ENCODE measurements at places on chromosomes 2 and 18.

- no peak for DNase-seq
Observed at GRCh38 chr2:198630384-198630783, 826.0 kb downstream of the PLCL1 start.

GRCh38 chr2:148817210-148817708, 57.8 kb upstream of the KIF5C start:
- DNase-seq, result no peak

DNA sequence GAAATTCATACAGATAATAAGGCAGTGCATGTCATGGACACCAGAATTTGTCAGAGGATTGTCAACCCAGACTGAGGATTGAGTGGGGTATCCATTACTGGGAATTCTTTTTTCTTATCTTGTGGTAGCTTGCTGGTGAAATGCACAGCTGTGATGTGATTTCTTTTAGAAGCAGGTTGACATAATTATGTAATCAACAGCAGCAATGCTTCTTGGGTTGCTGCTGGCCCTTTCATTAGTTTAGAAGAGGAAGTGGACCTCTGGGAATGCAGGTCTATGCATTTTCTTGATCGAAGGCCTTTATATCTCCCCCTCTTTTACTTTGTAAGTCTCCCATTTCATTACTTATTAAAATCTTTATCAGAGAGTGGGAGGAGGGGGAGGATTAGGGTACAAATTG, 319.9 kb downstream of the AGPS start:
- no peak for DNase-seq

GRCh38 chr2:80370375-80371009, 65.9 kb upstream of the LRRTM1 start:
- DNase-seq, result no peak

DNA sequence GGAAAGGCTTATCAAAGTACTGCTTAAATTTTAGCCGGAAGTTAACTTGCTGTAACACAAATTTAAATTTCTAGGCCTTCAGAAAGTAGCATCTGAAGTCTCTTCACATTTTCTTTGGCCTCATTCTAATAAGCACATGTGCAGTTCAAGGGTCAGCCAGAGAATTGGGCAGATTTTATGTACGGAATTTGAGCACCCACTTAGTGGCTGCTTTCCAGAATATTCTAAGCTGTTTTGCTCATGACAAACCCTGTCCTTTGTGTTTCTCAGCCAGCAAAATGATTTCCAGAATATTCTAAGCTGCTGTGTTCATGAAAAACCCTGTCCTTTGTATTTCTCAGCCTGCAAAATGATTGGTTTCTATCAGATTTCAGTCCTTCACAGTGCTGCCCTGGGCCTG, 225.0 kb upstream of the DOK6 start:
- no peak for DNase-seq

DNA sequence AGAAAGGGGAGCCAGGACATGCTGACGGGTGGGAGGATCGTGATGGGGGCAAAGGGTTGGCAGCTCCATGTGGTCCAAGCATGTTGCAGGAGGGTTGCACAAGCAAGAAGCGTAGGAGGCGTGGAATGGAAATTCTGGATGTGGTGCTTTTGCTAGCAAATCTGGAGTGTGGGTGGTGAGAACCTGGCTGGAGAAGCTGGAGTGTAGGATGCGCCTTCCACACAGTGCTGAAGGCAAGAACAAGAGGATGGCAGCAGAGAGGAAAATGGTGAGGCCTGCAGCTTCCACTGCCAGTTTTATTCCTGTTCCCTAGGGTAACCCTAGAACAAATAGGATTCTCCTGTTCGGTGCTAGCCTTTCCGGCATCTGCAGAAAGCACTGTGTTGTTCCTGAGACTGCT, 22.4 kb downstream of the CREG2 start:
- DNase-seq, result no peak

- DNase-seq, result no peak
Observed at GRCh38 chr2:195595825-195596224, 61.2 kb upstream of the SLC39A10 start.

DNA sequence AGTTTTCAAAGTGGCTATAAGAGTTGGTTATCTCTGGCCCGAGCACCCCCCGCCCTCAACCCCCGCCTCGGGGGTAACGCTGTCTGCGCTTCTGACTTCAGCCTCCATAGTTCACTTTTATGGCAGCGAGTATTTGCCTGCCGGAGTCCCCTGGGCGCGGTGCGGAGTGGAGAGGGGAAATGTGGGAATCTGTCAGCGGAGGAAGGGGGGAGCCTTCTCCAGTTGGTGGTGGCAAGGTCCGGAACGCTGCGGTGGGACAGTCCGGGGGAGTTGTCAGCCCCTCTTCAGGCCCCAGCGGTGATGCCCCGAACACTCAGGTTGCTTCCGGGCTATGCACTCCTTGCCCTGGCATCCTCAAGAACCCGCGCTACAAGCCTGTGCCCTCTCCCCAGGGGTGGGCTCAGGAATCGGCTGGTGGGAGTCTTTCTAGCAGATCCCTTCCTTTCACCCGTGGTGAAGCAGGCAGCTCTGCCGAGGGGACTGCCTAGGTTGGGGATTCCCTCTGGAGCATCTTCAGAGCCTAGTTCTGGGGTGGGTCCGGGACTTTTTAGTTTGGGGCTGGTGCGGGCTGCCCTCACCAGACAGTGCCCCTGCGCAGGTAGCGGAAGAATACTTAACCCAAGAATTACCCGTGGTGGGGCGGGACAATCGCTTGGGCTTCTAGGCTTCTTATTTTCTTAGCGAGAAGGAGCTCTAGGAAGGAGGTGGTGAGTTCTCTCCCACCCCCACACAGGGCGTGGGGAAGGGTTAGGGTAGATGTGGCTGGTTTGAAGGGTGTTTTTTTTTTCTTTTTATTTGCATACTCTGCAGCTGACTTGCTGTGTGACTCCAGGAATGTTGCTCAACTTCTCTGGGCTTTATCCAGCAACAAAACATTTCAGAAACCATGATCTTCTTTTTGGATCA, 1.6 kb downstream of the ATOH8 start:
- peak; percentile 13 for DNase-seq

- no peak for DNase-seq
Observed at GRCh38 chr2:149006883-149007543, 31.5 kb upstream of the LYPD6B start.

DNA sequence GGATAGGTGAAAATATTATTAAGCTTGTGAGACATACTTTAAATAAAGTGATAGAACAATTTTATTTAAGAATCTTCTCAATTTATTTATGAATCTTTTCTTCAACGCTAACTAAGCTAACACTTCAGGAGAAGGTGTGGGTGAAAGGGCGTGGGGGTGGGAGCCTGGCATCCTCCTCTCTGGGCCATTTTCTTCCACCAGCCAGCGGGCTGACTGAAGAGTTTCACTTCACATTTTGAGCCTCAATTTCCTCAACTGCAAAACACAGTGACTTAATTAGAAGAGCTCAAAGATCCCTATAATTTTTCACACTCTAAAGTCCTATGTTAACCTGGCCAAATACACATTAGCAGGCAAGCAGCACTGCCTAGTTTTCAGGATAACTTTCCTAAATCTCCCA, 94.8 kb downstream of the FTCDNL1 start:
- no peak for DNase-seq

DNA sequence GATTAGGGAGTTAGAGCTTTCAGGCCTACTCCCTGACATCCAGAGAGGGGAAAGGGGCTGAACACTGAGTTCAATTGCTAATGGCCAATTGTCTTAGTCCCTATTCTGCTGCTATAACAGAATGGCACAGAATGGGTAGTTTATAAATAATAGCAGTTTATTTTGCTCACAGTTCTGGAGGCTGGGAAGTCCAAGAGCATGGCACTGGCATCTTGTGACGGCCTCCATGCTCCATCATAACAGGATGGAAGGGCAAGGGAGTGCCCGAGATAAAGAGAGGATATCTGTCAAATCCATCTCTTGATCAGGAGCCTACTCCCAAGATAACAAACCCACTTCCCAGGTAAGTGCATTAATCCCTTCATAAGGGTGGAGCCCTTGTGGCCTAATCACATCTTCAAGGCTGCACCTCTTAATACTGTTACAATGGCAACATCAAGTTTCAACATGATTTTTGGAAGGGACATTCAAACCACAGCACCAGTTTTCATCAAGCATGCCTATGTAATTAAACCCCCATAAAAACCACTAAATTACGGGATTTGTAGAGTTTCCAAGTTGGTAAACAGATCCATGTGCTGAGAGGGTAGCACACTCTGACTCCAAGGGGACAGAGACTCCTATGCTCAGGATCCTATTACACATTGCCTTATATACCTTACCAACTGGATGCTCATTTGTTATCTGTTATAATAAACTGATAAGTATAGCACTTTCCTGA, 44.6 kb downstream of the BAZ2B start:
- no peak for DNase-seq

GRCh38 chr2:168678153-168678853, 124.1 kb upstream of the NOSTRIN start:
- DNase-seq, result no peak

GRCh38 chr2:72924353-72925240, 7.3 kb downstream of the EMX1 start:
- peak; percentile 16 for DNase-seq

GRCh38 chr2:189657867-189658266, 3.4 kb upstream of the ASNSD1 start:
- DNase-seq, result peak; percentile 44

GRCh38 chr2:7744827-7745226, 827.6 kb downstream of the RNF144A start:
- peak; percentile 41 for DNase-seq

DNA sequence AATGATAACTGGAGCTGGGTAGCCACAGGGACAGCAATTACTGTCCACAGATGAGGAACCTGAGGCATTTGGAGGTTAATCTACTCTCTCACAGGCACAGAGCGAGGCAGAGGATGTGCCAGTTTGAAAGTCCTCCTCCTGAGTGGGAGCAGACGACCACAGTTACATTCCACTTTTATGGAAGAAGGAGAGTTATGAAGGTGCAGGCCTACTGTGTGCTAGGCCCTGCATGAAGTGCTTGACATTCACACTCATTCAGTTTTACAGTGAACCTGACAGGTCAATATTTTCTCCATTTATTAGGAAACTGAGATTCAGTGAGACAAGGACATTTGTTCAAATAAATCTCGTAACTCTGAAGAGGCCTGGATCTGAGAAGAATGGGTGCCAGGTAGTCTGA, 142.0 kb downstream of the TDRD15 start:
- DNase-seq, result no peak

- no peak for DNase-seq
Observed at GRCh38 chr18:35582899-35583558, 1.5 kb downstream of the GALNT1 start.

GRCh38 chr2:103986001-103986400, 867.9 kb upstream of the POU3F3 start:
- no peak for DNase-seq

DNA sequence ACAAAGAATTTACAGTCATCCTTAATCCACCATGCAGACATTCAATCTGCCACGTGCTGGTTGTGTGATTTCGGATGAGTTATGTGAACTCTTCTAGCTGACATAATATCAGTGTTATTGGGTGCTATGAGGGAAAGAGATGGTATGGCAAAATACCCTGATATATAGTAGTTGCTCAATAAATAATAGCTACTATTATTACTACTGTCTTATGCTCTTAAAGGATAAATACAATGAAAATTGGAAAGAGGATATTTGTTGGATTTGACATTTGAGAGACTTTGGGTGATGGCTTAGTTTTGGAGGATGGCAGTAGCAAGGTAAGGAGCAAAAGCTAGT, 86.5 kb downstream of the MYO3B start:
- no peak for DNase-seq

DNA sequence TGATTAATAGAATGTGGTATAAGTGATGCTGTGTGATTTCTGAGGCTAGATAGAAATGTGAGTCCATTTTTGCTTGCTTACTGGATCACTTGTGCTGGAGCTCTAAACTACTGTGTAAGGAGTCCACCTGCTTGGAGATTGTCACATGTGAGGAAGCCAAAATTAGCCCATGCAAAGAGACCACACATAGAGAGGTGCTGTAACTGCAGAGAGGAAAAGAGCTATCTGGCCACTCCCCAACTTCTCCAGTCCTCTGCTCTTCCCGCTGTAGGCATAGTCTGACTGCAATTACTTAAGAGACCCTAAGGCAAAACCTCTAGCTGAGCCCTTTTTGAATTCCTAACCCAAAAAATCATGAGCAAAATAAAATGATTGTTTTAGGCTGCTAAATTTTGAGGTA, 120.6 kb upstream of the FBXO11 start:
- DNase-seq, result no peak

DNA sequence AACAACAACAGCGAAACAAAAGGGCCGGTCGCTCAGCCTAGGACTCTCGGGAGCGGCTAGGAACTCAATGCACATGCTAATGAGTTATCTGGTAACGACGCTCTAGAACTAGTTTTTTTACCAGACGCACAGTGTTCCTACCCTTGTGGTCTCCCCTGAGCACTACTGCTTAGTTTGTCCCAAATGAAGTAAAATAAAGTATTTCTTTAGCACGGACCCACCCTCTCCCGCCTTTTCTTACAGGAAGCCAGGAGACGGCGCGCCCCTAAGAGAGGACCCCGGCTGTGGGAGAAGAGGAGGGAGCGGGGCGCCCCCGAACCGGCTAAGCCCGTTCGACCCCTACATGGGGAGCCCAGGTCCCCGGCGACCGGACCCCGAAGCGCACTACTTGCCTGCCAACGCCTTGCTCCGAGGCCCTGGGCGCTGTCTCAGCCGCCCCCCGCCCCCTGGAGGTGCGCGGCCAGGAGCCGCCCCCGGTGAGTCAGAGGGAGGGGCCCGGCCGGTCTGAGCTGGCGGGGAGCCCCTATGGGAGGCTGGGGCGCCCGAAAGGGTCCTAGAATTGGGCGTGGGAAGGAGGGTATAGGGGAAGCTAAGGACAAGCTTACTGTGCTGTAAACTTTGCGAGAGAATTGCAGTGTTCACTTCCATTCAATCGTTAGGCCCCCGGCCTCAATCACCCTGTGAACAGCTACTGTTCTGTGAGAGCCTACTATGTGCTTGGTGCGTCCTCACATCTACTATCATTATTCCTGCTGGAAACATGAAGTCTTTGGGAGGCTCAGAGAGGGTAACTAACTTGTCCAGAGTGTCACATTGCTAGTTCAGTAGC, 3.6 kb upstream of the CAPG start:
- peak; percentile 71 for DNase-seq

GRCh38 chr2:207505728-207506127, 24.0 kb upstream of the CREB1 start:
- DNase-seq, result peak; percentile 33

- DNase-seq, result no peak
Observed at GRCh38 chr2:52473526-52473925, 1294.1 kb upstream of the CHAC2 start.

GRCh38 chr2:2016651-2017311, 272.5 kb upstream of the PXDN start:
- no peak for DNase-seq

GRCh38 chr2:234309431-234309830, 187.4 kb downstream of the ARL4C start:
- DNase-seq, result no peak

GRCh38 chr2:168793596-168793995, 8.8 kb upstream of the NOSTRIN start:
- DNase-seq, result no peak
